ENCODE measurements at places on chromosomes 11 and 22.

DNA sequence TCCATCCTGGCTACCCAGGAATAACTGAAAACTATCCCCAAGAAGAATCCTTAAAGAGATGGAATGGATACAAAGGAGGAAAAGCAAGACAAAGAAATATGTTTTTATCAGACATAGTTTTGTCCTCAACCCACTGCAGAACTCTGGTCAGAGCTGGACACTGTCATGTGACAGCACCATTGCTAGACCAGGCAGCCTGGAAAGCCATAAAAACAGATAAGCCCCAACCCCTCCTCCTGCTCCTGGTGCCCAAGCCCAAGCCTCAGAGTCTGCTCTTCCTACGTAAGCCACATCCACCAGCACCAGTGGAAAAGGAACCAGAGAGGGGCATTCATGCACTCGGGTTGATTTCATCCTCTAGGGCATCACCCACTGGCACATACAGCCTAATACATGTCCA, 116.9 kb downstream of the TRIM29 start:
- DNase-seq, result no peak

GRCh38 chr11:37967635-37968034, 1369.6 kb upstream of the RAG2 start:
- DNase-seq, result no peak

DNA sequence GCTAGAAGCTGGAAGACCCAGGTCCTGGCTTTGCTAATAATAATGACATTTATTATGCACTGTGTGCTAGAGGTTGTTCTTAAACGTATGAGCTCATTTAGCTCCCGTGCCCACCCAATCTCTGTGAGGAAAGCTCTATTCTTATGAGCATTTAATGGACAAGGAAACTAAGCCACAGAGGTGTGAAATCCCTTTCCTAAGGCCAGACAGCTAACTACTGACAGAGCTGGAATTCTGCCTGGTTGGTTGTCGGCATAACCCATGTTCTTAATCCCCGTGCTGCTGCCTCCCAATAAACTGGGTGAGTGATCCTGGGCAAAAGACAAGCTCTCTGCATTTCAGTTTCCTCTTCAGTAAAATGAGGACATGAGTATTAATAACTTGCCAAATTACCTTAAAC, 49.4 kb downstream of the SNX19 start:
- DNase-seq, result no peak

- DNase-seq, result no peak
These were observed 96.5 kb downstream of the RPL27A start for GRCh38 chr11:8779107-8779506.

DNA sequence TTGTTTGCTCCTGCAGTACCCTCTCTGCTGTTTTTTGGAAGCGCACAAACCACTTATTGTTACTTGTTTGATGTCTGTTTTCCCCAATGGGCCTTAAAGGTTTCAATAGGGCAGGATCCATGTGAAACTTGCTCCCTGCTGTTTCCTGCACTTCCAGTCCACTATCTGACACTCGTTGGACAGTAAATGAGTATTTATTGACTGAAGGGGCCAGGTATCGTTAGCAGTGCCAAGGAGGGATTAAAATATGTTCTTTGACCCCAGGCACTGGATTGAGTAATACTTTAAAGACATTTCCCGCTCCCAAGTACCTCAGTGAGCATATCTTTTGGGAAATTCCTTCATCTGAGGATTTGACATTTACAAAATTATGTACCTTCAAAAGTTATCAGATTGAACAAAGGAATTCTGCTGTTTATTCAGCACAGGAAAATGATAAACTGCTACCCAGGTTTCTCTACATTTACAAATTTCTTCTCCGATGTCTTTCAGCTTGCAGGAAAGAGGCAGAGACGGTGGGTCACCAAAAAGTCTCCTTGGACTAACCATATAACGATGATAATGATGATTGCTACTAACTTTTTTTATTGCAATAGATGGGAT, 23.3 kb upstream of the OR9Q2 start:
- DNase-seq, result no peak

DNA sequence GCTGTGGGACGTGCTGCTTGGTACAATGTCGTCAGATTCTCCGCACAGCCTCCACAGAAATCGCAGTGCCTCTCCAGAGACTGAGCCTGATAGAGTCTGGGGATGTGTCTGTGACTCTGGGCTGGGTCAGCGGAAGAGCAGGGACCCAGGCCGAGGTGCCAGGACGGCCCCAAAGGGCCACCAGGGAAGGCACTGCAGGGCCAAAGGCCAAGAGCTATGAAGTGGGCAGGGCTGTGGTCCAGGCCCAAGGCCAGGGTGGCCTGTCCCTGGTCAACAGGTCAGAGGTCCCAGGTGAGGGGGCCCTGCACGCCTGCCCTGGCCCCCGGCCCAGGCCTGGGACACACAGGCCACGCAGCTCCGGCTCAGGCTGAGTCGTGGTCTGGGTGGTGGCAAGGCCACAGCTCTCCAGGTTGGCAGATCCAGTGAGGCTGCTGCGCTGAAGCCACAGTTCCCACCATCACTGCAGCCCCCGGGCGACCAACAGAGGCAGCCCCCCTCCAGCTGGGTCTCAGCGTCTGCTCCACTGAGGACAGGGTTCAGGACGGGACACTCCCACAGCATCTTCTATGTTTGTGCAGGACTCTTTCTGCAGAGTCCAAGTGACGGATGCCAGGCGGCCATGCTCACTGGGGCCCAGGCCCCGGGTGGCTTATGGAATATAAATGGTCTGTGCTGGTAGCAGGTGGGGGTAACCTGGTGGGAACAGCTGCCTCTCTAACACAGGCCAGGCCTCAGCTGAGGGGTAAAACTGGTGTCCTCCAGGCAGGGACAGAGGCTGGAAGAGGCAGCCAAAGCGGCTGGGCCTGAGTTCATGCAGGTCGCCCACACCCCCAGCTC, 4.8 kb upstream of the PIM3 start:
- DNase-seq, result no peak

GRCh38 chr22:37199760-37200108, 11.7 kb upstream of the C1QTNF6 start:
- DNase-seq, result no peak

DNA sequence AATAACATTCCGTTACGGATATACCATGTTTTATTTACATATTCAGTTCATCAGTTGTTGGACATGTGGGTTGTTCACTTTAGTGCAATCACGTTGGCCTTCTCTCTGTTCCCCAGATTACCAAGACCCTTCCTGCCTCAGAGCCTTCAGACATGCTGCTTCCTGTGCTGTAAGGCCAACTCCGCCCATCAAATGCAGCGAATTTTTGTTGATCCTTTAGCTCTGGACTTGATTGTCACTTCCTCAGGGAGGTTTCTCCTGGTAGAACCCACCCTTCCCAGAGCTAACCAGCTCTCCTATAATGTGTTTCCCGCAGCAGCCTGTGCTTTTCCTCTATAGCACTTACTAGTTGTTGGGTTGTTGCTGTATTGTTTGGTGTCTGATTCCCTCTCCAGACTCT, 39.4 kb downstream of the SWAP70 start:
- no peak for DNase-seq

DNA sequence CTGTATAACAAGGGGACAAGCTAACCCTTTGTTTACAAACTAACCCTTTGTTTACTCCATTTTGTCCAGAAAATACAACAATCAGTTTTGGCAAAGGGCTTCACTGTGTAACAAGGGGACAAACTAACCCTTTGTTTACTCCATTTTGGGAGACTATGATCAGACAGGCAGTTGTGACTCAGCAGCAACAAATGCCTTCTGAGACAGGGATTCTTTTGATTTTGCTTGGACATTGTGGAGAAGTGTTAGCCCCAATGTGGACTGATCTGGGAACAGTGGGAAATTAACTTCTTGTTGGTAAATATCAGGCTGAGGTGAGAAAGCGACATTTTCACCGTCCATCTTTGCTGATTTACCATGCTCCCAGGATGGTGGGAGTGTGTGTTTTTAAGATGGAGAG, 983 bp downstream of the EHF start:
- no peak for DNase-seq

DNA sequence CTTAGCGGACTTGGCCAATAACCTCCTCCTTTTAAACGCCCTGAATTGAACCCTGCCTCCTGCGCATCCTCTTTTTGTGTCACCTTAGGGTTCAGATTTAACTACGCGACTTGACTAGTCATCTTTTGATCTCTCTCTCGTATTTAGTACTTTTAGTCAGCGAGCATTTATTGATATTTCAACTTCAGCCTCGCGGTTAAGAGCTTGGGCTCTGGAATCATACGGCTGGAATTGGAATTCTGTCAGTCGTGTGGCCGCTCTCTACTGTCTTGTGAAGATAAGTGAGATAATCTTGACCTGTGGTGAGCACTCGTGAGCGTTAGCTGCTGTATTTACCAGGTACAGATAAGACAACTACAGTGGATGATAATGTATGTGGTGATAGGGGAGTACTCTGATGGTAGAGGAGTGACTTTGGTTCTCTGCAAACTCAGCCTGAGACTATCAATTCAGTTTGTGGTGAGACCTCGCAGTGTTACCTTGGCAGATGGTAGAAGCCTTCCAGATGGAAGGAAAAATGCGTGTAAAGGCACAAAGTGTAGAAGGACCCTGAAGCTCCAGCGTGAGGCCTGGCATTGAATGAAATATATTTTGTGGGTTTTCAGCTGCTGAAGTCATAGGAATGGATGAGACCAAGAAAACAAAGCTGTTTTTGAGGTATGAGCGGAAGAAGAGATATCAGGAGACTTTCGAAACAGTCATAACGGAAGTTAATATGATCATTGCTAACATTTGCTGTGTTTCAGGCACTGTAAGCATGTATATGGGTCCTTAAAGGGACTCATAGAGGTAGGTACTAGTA, 682 bp downstream of the ATM start:
- DNase-seq, result no peak

- no peak for DNase-seq
These were observed 15.7 kb downstream of the TESMIN start for GRCh38 chr11:68735646-68736045.

All from A549 (cell line).